NCI-H446 (cell line): ENCODE measurements at places on chromosomes 1 and 21.
A peak's percentile ranks its signal among the peaks of the same experiment; 100 is the strongest.

- DNase-seq: no peak
Measured at GRCh38 chr1:162678439-162678838, 46.2 kb downstream of the DDR2 start.

DNA sequence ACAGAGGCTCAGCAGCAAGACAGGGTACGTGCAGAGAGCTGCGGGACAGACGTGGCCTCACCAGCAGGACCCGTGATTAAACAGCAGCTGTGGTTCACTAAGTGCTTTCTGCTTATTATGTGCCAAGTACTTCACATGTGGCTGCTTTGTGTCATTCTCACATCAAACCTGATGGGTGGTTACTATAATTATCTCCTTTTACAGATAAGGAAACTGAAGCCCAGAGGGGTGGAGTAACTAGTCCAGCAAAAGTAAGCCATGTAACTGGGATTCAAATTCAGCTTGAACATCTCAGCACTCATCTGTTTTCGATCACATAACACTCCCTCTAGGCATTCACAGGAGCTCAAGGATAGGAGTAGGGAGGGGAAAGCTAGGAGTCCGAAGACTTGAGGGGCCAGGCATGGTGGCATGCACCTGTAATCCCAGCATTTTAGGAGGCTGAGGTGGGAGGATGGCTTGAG is 50.8 kb upstream of the CLIC4 start:
- no peak for DNase-seq

GRCh38 chr1:203362720-203363025 is 11.8 kb upstream of the FMOD start:
- peak; percentile 54 for DNase-seq

GRCh38 chr1:12654657-12655056 is 10.8 kb downstream of the AADACL4 start:
- no peak for DNase-seq

- DNase-seq: no peak
Measured at GRCh38 chr1:200302192-200302920, 107.5 kb downstream of the ZNF281 start.

- no peak for DNase-seq
Measured at GRCh38 chr1:35847935-35848565, 35.0 kb upstream of the AGO1 start.

GRCh38 chr1:87204441-87204840 is 124.2 kb upstream of the LMO4 start:
- DNase-seq: no peak

DNA sequence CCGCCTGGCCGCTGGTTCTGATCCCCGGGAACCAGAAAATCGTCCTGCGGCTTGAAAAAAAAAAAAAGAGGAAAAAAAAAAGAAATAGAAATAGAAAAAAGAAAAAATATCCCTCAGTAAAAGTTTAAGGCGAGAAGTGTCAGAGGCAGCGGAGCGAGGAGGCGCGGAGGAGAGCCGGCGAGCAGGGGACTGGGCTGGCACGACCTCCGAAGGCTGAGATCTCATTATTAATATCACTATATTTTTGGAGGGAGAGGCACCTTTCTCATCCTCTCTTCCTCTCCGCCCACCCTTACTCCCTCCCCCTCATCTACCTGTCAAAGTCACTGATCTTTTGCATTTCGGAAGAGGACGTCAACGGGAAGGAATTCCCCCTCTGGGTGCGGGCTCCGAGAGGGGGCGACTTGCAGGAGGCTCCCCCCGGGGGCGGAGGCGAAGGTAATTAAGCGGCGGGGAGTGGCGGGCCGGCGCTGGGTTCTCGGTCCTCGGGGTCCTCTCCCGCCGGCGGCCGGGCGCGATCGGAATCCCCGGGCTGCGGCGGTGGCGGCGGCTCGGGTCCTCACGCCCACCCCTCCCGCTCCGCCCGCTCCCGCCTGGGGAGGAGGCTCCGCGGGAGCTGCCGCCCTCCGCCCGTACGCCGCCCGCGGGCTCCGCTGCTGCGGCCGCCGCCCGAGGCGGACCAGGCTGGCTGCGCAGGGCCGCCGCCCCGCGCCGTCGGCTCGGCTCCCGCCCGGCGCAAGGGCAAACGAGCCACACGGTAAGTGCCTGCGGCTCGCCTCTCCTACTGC is at the start of gene NTNG1:
TSS of gene NTNG1 (plus strand) at position 337 of the 788 bp plus-strand sequence.
- no peak for DNase-seq

- no peak for DNase-seq
Measured at GRCh38 chr1:47757226-47757975, 239.8 kb downstream of the TRABD2B start.

GRCh38 chr1:158979229-158979628 is 30.5 kb upstream of the IFI16 start:
- DNase-seq: no peak

DNA sequence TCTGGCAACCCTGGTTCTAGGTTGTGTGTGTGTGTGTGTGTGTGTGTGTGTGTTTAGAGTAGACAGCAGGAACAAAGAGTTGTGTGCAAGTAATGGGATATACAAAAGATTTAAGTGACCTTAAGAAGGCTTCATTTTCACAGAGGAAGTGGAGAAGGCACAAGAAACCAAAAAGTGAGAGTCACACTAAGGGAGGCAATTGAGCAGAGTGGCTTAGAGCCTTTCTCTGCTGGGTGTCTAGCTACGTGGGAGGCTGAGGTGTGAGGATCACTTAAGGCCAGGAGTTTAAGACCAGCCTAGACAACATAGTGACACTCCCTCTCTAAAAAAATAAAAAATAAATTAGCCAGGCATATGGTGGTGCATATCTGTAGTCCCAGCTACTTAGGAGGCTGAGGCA is 44.4 kb upstream of the HAO2 start:
- DNase-seq: no peak

DNA sequence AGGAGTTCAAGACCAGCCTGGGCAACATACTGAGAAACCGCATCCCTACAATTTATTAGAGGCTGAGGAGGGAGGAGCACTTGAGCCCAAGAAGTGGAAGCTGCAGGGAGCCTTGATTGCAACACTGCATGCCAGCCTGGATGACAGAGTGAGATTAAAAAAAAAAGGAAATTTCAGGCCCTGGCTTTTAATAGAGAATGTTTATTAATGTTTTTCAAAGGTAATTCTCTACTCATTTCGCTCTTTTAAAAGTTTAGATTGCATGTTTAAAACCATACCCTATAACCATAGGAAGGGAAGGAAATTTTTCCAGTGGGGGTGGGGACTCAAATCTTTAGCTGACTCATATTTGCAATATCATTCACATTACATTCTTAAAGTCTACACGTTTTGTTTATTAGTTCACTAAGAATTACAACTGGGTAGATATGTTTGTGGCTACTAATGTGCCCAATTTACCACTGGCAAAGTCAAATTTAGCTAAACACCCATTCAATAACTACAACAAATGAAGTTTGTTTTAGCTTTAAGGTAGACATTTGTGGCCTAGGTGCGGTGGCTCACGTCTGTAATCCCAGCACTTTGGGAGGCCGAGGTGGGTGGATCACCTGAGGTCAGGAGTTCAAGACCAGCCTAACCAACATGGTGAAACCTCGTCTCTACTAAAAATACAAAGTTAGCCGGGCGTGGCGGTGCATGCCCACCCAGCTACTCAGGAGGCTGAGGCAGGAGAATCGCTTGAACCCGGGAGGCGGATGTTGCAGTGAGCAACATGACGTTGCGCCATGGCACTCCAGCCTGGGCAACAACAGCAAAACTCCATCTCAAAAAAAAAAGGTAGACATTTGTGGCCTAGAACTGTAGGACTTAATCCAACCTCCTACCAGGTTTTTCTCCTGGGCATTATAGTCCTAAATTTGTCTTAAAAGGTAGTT is 5.0 kb downstream of the KDM5B start:
- DNase-seq: no peak

DNA sequence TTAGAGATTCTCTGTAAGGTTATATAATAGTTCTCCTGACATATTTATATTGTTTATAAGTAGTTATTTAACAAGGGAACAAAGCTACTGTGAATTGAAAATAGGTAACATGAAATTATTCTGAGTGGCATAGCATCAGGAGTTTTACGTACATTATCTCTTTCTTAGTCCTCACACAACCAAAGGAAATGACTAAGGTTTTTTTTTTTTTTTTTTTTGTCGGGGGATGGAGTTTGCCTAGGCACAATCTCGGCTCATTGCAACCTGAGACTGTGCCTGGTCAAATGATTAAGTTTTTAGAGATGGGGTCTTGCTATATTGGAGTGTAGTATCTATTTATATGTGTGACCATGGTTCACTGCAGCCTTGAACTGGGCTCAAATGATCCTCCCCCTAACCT is 24.9 kb downstream of the TMED5 start:
- DNase-seq: no peak

DNA sequence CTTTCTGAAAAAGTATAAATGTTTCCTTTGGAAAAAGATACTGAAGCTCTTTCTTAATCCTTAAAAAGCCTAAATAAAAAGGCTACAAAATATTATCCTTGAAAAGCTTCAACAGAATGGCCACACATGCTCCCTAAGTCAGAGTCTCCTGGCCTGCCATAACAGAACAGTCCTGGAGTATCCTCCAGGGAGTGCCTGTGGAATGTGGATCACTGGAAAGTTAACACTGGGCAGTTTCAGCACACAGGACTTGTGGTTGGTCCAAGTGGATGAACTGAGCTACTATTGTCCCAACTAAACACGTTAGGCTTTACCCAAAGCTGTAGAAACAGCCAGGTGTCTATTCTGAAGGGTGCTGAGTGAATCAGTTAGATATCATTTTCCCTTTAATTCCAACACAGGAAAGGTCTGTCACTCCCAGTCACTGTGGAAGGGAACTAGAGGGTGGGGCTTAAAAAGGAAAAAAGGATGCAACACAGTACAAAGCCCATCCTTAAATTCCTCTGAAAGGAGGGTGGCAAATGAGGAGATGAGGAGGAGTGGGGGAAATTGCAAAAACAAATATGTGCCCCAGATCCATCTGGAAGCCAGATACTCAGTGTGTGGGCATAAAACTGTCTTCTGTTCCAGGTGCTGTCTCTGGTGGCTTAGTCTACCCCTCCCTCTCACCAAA is 196.3 kb upstream of the SPAG17 start:
- no peak for DNase-seq

DNA sequence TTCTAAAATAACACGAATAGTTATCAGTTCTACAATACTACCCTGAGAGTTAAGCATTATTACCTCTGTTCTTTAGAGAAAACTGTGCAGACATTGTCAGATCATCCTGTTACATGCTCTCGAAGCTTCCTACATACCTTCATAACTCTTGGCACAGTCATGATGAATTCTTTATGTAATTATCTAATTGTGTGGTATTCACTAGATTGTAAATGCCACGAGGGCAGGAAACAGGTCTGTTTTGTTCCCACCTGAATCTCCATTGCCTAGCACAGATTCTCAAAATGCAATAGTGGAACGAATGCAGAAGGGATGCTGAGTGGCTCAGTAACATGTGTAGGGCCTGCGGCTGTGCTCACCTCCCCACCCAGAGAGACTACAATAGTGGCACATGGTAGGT is 3.4 kb downstream of the SYT2 start:
- no peak for DNase-seq

DNA sequence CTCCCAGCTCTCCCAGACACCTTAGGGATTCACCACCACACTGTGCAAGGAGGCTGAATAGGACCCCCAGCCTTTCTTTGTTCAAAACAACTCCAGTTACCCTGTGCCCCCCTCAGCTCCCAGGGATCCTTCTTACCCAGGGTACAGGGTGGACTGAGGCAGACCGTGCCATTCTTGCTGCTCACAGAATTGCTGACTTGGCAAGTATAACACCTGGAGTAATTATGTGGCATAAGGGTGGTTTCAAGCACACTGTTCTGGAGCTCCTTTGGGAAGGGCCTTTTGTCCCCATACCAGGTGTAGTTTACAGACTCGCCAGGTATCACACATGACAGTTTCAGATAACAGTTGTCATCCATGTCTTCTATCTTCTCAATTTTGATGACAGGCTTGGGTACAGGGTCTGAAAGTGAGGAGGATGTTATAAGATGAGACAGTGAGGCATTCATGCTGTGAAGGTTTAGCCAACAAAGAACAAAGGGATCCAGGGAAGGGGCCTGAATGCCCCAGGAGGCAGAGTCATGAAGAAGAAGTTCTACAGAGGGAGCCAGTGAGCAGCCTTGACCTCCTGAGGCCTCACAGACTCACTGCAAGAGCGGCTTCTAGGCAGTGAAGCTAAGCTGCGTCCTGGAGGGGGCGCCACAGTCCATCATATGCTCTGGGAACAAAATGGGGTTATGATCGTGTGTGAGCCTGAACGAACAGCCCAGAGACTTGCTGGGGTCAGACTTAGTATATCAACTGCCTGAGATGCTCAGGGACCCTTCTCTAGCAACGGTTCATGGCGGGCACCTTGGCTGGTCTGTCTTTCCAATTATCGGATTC is 30.3 kb downstream of the CD48 start:
- peak; percentile 45 for DNase-seq

GRCh38 chr1:29767088-29767685 is 530.9 kb downstream of the PTPRU start:
- DNase-seq: no peak

DNA sequence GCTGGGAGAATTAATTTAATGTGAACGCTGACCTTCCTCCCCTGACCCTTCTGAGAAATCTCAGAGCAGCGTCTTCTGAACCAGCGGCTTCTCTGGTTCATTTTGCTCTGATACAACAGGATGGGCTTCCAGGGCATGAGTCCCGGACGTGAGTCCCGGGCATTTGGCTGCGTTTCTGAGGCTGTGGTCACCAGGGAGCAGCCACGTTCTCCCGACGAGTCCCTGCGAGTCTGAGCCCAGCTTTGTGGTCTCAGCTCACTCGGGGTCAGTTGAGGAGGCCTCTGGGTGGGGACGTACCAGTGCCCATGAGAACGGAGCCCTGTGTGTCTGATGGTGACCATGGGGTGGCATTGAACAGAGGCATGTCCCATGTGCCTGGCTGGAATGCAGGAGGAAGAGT is 17.7 kb upstream of the OBSCN start:
- no peak for DNase-seq

DNA sequence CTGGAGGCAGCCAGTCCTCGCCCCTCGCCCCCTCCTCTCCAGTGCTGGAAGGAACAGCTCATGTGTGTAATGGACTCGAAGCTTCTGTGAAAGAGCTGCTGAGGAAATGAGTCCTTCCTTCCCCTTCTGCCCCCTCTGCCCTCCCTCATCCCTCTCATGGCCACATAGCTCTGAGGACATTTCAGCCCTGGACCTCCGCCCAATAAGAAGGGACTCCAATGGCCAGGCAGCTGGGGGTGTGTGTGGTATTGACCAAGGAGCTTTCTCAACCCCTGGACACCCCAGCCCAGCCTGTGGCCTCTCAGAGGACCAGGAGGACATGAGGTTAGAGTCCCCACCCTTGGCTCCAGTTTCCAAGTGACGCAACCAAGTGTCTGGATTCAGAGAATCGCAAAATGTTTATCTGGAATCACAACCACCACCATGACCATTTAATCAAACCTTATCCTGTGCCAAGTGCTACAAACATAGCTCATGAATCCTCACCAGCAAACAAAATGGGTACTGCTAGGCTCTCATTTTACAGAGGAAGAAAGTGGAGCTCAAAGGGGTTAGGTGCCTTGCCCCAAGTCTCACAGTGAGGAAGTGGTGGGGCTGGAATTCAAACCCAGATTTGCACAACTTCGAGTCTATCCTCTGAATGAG is 47.8 kb upstream of the ECE1 start:
- no peak for DNase-seq

- DNase-seq: no peak
Measured at GRCh38 chr1:150778409-150778808, 12.8 kb upstream of the CTSS start.
